ENCODE measurements at places on chromosomes 7 and 10. TPM values are rescaled to one million over a fixed set of nuclear protein-coding genes. Genes with fewer than 3 reads are reported as not detected.

DNA sequence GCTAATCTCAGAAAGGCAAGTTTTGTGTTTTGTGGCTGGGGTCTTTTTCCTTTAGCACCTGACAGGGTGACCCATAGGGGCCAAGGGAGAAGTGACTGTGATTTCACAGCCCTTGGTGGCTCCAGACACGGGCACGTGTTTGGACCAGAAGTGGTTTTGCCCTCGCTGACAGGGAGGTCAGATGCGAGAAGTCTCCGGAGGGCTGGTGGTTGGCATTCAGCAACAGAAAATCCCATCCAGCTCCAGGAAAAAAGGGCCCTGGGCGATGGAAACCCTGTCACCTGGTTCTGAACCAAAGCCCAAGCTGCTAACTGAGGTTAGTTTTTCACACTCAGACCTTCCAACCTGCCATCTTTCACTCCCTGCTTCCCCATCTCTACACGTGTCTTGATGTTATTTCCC lies 272.9 kb downstream of the TRIL start:
- DNase-seq: no peak

DNA sequence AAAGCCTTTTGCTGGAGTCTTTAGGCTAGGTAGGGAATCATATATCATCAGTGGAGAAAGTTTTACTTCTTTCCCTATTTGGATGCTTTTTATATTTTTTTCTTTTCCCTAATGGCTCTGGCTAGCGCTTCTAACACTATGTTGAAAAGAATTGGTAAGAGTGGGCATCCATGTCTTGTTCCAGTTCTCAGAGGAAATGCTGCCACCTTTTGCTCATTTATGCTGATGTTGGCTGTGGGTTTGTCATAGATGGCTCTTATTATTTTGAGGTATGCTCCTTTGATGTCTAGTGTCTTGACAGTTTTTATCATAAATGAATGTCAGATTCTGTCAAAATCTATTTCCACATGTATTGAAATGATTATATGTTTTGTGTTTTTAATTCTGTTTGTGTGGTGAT lies 1544.1 kb downstream of the REEP3 start:
- no peak for DNase-seq

- DNase-seq: no peak
Observed at GRCh38 chr10:86234541-86235270, 131.9 kb downstream of the GRID1 start.

The MYPN gene
- 4.1 TPM for total RNA-seq

The CNPY1 gene
- not detected for total RNA-seq

The VWA2 gene
- 0.48 TPM for total RNA-seq

GRCh38 chr7:107446531-107446930 lies 23.3 kb upstream of the GPR22 start:
- no peak for DNase-seq

- no peak for DNase-seq
Observed at GRCh38 chr7:14206121-14206520, 216.7 kb upstream of the ETV1 start.

GRCh38 chr10:117632406-117632805 lies 89.9 kb downstream of the EMX2 start:
- no peak for DNase-seq

- DNase-seq: peak; percentile 85
Observed at GRCh38 chr7:105650382-105650970, 69.2 kb upstream of the EFCAB10 start.

The RBM20 gene
- total RNA-seq: 0.11 TPM

DNA sequence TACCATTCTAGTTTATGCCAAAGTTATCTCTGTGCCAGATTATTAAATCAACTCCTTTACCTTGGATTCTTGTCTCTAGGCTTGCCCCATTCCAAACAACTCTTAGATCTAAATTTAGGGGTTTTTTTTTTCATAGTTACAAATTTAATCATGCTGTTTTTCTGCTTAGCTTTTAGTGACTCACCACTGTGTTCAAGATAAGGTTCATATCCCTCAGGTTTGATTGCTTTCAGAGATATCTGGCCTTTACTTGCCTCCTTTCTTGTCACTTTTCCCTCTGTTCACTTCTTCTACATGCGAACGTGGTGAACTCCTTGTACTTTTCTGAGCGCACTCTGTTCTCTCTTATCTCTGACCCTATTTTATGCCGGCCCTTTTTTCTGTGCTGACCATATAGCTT lies 78.2 kb downstream of the VPS50 start:
- no peak for DNase-seq

DNA sequence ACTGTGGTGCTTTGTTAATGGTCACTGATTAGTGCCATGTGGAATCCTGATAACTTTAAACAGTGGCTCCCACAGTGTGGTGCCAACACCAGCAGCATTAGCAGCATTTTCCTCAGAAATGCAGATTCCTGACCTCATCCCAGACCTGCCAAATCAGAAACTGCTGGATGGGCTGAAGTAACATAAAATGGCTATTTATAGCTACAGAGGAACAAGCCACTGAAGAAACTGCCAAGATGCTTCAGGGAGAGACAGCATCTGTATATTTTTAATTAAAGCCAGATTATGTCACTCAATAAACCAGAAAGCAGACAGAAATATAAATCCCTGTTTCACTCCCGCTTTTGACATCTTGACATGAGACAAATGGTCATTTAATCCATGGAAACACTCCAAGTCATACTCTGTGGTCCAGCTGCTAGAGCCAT lies 178.5 kb downstream of the AMPH start:
- no peak for DNase-seq

GRCh38 chr10:123966896-123967231 lies 75.3 kb upstream of the CPXM2 start:
- DNase-seq: no peak

The KCNIP2 gene
- total RNA-seq: 5.1 TPM

- DNase-seq: peak; percentile 88
Observed at GRCh38 chr10:119686465-119687191, 35.4 kb downstream of the BAG3 start.

GRCh38 chr7:118794419-118794818 lies 569.9 kb downstream of the ANKRD7 start:
- no peak for DNase-seq

The TOMM7 gene
- 588 TPM for total RNA-seq

The ERV3-1 gene
- total RNA-seq: 14.0 TPM

The CXCL12 gene
- total RNA-seq: not detected
